ENCODE measurements at places on chromosomes 5 and 9. TPM values are rescaled to one million over a fixed set of nuclear protein-coding genes. Genes with fewer than 3 reads are reported as not detected.

The SPATA31A3 gene
- total RNA-seq = not detected

The LCN1 gene
- not detected for total RNA-seq

The WWC1 gene
- 52.6 TPM for total RNA-seq

The SPINK4 gene
- not detected for total RNA-seq

The SRD5A1 gene
- 24.7 TPM for total RNA-seq

The OLFM1 gene
- total RNA-seq = 3.5 TPM

The CDC20B gene
- total RNA-seq = not detected

The FLT4 gene
- total RNA-seq = 0.17 TPM

The SHLD3 gene
- total RNA-seq = 2.8 TPM

The RXRA gene
- total RNA-seq = 43.9 TPM

The NEUROG1 gene
- not detected for total RNA-seq

The FCHO2 gene
- 18.7 TPM for total RNA-seq

The CCDC152 gene
- total RNA-seq = not detected

The PLK2 gene
- 54.6 TPM for total RNA-seq

The C9orf50 gene
- not detected for total RNA-seq

The TRMT10B gene
- total RNA-seq = 5.5 TPM

The FST gene
- total RNA-seq = 0.34 TPM

The DRD1 gene
- total RNA-seq = 0.54 TPM

The GBA2 gene
- 63.6 TPM for total RNA-seq

The CTXN3 gene
- total RNA-seq = not detected

The CDKN2B gene
- 9.8 TPM for total RNA-seq

The GOLGA1 gene
- total RNA-seq = 13.1 TPM

The EQTN gene
- not detected for total RNA-seq

The TMEM232 gene
- 1.2 TPM for total RNA-seq

The MYMK gene
- total RNA-seq = not detected

The SPIN1 gene
- total RNA-seq = 74.0 TPM

The TMOD1 gene
- total RNA-seq = 4.4 TPM

The PCDHGB6 gene
- total RNA-seq = 0.22 TPM

Data from HCT116 (cell line).